ENCODE measurements at places on chromosomes 4 and X.

- DNase-seq = no peak
Observed at GRCh38 chr4:140213749-140214148, 59.8 kb upstream of the MAML3 start.

- DNase-seq = no peak
Observed at GRCh38 chr4:116469582-116469981, 615.8 kb downstream of the TRAM1L1 start.

DNA sequence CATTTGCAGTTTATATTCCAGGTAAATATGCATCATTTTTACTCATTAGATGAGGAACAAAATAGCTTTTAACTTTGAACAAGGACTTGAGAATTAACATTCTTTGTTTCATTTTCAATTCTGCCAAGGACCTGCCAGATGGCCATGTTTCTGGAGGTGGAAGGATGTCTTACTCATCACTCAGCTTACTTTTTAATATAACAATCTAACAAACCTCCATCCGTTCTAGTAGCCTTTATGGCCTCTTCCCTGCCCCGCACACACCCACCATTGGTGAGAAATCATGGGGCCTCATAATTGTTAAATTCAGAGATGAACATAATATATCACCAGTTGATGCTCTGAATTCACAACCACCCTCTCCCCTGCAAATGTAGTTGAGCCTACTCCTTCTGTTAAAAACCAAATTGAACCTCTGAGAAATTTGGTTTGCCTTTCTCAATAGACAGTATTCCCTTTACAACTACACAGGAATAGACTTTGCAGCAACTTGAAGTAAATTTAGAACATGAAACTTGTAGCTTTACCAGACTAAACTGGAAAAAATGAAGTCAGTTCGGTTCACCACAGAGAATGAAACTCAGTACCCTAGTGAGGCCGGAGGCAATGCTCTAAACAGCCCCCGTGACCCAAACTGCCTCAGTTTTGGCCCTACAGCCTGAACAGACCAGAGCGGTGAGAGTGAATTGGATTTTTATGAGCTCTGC, 50.1 kb upstream of the ACSL4 start:
- DNase-seq = no peak

- no peak for DNase-seq
Observed at GRCh38 chr4:53830511-53830910, 233.9 kb downstream of the CHIC2 start.

GRCh38 chr4:21655031-21655430, 293.5 kb downstream of the KCNIP4 start:
- no peak for DNase-seq

GRCh38 chrX:12929701-12930100, 23.3 kb downstream of the TLR8 start:
- DNase-seq = no peak

GRCh38 chr4:141922236-141922635, 285.9 kb downstream of the IL15 start:
- no peak for DNase-seq

DNA sequence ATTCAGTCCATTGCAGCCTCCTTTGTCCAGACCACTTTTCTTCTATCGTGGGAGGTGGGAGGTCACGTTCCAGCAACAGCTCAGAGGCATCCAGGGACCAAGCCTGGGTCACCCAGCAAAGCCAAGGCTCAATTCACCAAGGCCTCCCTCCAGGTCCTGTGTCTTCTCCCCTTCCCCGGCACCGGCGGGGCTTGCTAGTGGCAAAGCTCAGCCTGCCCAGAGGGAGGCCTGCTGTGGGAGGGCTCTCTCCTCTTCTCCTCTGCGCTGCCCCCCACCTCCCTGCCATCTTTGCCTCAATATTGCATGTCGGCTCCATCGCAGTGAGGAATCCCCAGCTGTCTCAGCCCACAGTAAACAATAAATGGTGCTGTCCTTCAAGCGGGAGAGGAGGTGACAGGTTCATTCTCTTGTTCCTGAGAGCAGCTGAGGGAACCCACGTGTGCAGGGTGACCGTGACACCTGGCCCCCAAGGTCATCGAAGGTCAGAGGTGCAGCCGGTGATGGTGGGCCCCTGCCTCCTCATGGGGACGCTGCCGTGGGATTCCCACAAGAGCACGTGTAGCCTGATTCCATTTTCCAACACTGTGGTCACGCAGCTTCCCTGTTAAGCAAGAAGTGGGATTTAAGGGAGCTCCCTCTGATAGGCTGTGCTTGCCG, 111.5 kb upstream of the PSAPL1 start:
- peak; percentile 59 for DNase-seq

DNA sequence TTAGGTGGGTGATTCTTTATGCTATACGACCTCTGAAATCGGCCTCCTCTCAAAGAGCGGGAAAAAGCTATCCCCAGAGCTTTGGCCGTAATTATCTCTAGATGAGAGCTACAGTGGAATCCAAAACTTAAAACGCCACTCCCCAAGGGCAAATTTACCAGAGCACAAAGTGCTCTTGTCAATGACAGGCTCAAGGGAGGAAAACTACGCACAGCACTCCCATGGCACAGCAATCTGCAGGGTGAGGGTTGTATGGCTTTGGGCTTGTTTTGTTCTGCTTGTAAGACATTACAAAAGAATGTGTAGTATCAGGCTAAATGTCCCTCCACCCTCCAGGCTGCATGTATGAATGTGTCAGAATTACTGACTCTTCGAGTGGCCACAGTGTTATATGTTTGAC, 44.0 kb downstream of the ARHGEF6 start:
- DNase-seq = no peak

DNA sequence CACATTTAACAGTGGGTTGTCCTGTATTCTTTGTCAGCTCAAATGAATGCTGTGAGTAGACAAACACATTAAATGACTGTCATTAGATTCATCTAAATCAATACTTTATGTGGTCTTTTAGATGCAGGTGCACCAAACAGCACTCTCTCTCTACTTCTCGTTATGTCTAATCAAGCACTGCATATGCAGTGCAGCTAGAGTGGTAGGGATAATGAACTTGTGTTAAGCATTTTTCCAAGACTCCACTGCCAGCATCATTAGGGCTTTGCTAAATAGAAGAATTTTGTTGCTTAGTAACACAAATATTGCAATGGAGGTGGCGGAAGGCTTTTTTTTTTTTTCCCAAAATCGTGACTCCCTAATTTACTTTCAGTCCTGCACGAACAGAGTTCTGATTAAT, 447.0 kb upstream of the GALNT7 start:
- DNase-seq = no peak

DNA sequence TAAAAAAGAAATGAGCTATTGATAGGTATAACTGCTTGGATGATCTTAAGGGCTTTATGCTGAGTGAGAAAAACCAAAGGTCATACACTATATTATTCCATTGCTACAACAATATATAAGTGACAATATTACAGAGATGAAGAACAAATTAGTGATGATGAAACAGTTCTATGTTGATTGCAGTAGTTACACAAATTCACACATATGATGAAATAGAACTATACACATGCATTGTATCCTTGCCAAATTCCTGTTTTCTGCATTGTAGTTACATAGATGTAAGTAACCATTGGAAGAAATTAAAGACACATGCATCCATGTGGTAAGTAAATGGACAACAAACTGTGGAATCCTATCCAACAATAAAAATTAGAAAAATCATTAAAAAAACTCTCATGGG, 76.5 kb downstream of the CENPC start:
- no peak for DNase-seq

GRCh38 chr4:110787707-110788106, 164.8 kb upstream of the PITX2 start:
- no peak for DNase-seq

DNA sequence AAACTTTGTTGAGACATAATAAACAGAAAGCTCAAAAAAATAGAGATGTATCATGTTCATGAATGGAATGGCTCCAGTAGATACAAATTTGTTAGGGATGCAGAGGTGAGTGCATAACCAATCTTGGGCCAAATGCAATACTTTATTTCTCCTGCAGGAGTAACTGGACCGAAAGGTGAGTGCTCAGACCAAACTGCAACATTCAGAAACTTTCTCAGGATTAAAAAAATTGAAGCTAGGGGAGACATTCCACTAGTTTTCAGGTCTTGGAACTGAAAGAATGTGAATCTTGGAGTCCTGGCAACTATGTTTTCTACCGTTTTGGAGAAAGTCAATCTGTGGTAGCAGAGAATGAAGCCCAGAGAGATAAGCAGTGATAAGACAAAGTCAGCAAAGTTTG, 21.2 kb upstream of the LCORL start:
- no peak for DNase-seq

DNA sequence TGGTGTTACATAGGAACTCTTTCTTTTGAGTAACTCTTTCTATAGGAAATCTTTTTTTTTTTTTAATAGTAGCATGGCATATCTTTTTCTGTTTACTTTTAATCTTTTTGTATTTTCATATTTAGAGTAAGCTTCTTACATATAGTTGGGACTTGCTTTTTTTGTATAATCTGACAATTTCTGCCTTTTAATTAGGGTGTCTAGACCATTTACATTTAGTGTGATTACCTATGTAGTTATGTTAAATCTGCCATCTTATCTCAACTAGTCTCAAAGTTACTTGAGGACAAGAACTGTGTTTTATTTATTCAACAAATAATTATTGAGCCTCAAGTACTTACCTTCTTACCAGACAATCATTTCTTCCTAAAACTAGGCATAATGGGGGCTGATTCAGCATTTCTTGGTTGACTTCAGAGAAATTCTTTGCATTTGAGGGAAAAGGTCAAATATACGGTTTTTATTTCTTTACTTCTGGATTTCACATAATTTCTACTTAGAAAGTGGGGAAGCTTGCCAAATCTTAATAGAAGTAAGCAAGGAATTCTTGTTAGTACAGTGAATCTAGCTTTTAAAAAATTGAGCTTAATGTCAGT, 28.6 kb downstream of the MND1 start:
- DNase-seq = no peak

DNA sequence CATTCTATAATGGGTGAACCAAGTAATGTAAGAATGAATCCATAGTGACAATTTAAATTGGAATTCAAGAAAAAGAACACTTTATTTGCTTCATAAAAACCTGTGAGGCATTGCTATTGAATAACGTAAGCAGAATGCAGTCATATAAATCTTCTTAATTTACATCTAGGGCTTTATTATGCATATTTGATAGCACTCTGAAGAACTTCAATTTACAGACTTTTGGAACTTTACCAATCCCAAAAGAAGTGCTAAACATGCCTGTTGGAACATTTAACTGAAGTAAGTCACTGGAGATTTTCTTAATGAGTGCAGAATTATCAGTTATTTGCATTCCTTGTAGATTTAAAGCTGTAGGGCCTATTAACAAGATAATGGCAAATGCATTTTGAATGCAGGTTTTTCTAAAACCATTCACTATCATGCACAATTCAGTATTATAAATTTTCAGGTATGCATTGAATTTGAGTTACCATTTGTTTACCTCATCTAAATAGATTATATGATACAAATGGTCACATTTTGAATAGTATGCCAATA, 1181.2 kb downstream of the ARAP2 start:
- no peak for DNase-seq

DNA sequence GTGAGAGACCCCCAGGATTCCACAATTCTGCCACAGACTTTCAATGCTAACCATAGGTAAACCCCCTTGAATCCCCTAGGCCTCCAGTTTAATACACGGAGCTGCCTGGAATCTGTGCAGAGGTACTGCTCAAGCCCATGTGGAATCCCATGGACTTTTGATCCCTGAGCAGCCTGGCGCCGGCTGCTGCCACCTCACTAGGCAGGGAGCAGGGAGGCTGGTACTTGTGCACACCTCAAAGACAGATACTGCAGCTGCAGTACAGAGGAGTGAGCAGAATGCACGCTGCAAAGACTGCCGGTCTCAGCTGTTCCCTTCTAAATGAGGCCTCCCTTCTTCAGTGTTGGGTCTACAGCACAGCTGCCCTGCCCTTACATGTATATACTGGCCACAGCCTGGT, 79.4 kb downstream of the RPS6KA6 start:
- DNase-seq = peak; percentile 39

DNA sequence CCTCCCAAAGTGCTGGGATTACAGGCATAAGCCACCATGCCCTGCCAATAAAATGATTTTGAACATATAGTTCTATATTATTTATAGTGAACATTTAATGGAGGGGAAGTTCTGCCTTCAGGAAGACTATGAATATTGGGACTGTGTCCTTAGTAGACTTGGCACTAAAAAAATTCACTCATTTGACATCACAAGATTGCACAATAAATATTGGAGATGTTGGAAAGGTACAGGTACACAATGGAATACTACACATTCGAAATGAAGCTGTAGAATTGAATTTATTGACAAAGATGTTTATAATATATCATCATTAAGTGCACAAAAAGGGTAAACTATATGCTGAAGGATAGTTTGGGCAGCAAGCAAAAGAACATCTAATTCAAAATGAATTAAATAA, 13.0 kb upstream of the TMPRSS11E start:
- DNase-seq = no peak

GRCh38 chr4:105417624-105418023, 56.2 kb downstream of the PPA2 start:
- DNase-seq = no peak

DNA sequence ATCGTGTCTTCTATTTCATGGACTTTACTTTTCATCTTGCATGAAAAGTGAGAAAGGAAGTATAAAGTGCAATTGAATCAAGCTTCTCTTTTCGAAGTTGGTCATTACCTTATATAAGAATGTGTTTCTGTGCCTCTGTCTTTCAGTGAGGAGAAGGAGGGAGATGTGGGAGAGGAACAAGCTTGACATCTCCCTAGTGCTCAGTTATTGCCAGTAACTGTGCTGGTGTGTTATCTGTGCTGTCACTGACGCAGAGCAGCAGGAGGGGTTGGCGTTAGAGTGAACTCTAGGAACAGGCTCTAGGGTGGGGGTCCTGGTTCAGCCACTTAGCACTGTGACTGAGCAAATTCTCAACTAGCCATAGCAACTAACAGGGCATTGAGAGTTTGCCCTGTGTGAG, 34.0 kb upstream of the TBC1D9 start:
- no peak for DNase-seq

DNA sequence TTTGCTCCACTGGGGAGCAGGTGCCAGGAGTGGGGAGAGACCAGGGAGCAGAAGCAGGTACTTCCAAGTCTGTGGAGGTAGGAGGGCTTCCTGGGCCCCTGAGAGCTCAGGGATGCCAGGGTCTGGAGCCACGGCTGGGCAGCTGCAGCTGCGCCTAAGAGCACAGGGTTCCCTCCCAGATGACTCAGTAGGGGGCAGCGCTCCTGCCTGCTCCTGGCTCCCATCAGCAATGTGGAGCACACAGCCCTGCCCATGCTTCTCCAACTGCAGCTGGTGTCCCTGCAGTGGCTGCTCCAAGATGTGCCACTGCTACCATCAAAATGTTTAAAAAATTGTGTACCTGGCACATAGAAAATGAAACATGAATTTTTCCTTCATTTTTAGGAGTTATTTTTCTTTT, 1028.2 kb downstream of the PCDH7 start:
- no peak for DNase-seq

GRCh38 chrX:23465985-23466384, 131.3 kb downstream of the PTCHD1 start:
- no peak for DNase-seq

DNA sequence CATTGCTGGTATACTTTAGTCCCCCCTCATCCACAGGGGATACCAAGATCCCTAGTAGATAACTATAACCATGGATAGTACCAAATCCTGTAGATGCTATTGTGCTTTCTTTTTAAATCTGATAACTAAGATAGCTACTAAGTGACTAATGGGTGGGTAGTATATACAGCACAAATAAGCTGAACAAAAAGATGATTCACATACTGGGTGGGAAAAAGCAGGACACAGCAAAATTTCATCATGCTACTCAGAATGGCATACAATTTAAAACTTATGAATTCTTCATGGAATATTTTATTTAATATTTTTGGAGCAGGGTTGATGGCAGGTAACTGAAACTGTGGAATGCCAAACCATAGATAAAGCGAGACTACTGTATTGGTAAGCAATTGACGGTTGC, 161.6 kb downstream of the IL15 start:
- no peak for DNase-seq

- no peak for DNase-seq
Observed at GRCh38 chrX:108216919-108217571, 125.5 kb downstream of the ATG4A start.

Data from chondrocyte (in vitro differentiated cells).